ENCODE measurements at places on chromosomes 1 and 21.

GRCh38 chr1:162364498-162364897 is 12.2 kb downstream of the SPATA46 start:
- no peak for DNase-seq

DNA sequence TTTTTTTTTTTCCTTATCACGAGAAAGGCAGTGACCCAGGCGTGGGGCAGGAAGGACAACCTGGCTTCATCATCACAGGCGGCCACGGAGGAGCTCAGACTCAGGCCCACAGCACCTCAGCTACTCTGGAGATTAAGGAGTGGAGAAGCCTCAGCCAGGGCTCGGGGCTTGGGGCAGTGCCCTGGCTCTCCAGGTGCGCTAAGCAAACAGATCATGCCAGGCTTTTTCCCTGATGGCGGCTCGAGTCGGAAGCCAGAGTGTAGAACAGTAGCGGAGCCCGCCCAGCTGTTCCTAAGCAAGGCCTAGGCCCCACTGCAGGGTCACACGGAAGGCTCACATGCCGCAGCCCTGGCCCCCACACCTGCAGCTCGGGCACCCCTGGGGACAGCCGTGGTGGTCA is 70.7 kb downstream of the AGPAT3 start:
- no peak for DNase-seq

GRCh38 chr1:113895961-113896360 is 8.6 kb upstream of the BCL2L15 start:
- DNase-seq, result no peak

DNA sequence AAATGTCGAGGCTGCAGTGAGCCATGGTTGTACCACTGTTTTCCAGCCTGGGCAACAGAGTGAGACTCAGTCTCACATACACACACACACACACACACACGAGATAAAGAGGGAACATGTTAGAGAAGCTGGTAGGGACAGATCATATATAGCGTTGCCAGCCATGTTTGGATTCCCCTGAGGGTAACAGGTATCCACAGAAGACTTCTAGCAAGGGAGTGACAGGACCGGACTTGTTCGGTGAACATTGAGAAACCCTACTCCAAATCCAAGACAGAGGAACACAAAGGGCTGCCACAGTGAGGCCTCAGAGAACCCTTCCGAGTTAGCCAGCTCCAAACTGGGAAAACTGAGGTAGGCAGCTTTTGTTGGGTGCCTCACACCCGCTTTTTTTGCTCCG is 3.7 kb upstream of the SARS1 start:
- no peak for DNase-seq

DNA sequence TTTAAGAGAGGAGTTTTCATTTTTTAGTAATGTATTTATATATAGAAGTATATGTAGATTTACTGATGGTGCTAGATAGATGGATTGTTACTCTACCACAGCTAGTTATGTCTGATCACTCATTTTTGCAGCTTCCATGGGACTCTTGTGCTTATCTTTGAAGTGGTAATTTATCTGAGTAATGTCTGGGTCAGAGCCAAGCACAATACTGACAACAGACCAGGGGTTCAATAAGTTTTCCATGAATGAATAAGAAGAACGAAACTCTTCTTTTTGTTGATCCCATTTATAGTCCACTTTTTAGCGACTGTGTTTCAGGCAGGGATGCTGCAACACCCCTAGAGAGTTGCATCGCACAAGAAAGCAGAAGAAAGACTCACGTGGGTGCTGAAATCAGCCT is 935.2 kb downstream of the PLA2G4A start:
- no peak for DNase-seq

GRCh38 chr21:40373761-40374160 is 473.2 kb downstream of the DSCAM start:
- DNase-seq, result no peak

Data from HCEC 1CT (cell line).